ENCODE measurements at places on chromosomes 12 and 14. TPM values are rescaled to one million over a fixed set of nuclear protein-coding genes. Genes with fewer than 3 reads are reported as not detected.

The ADAM21 gene
- total RNA-seq, result 0.43 TPM

The FOXA1 gene
- total RNA-seq, result not detected

The CRADD gene
- total RNA-seq, result 11.0 TPM

The ALX1 gene
- 0.64 TPM for total RNA-seq

The SDR9C7 gene
- total RNA-seq, result not detected

The KCNC2 gene
- total RNA-seq, result 0.43 TPM

The PRH1 gene
- 30.2 TPM for total RNA-seq

The PLBD1 gene
- 10.0 TPM for total RNA-seq

The RAD51B gene
- total RNA-seq, result 13.9 TPM
